ENCODE measurements at places on chromosomes 12 and 14. TPM values are rescaled to one million over a fixed set of nuclear protein-coding genes. Genes with fewer than 3 reads are reported as not detected.
A peak's percentile ranks its signal among the peaks of the same experiment; 100 is the strongest.

- DNase-seq: no peak
- H3K27ac ChIP-seq: no peak overlapping the region
- H3K4me3 ChIP-seq: no peak overlapping the region
- no peaks in the 10 kb centered on the region for H3K36me3 ChIP-seq
Measured at GRCh38 chr12:77429426-77429825, 364.1 kb upstream of the E2F7 start.

TMEM179 gene
- not detected for polyA plus RNA-seq

GRCh38 chr12:62629971-62630739 lies 163.5 kb downstream of the MON2 start:
- no peak overlapping the region for H3K27ac ChIP-seq
- peaks cover 2% of the 10 kb centered on the region for H3K4me1 ChIP-seq
- no peak for DNase-seq
- peaks cover 22% of the 10 kb centered on the region for H3K27me3 ChIP-seq

DNA sequence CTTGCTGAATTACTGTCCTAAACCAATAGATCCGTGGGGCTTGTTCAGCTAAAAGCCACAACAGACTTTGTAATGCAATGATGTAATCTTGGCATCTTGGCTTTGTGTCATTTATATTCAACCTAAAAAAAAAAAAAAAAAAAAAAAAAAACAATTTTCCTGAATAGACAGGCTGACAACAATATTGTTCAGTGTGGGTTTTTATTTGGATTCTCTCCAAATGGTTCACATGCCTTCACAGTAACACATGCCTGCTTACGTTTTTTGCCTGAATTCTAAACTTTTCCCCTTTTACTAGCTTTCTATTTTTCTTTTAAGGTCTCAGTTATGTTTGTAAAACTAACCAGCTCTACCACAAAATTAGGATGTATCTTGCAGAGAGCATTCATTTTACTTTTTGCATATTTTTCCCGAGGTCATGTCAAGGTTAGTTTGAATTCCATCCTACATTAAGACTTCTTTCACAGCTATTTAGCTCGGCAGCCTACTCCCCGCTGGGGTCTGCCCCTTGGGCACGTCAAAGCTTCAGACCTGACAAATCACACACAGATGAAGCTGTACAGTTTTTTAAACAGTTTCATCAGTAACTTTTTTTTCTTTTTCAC lies 213.7 kb upstream of the NPAS3 start:
- no peaks in the 10 kb centered on the region for H3K36me3 ChIP-seq
- DNase-seq: no peak
- H3K27me3 ChIP-seq: no peaks in the 10 kb centered on the region
- H3K27ac ChIP-seq: no peak overlapping the region

- peak; percentile 22 for DNase-seq
- no peak overlapping the region for H3K4me3 ChIP-seq
Measured at GRCh38 chr12:2739832-2740641, 54.7 kb upstream of the FKBP4 start.

GRCh38 chr14:61542848-61543790 lies 152.2 kb upstream of the HIF1A start:
- DNase-seq: no peak
- H3K4me3 ChIP-seq: no peak overlapping the region
- no peaks in the 10 kb centered on the region for H3K27me3 ChIP-seq
- peak overlapping the region; percentile 77 for H3K27ac ChIP-seq
- peaks cover under 1% of the 10 kb centered on the region for H3K4me1 ChIP-seq

ACYP1 gene
- 26.2 TPM for polyA plus RNA-seq

- peak overlapping the region; percentile 66 for H3K27ac ChIP-seq
Measured at GRCh38 chr14:68306265-68306933, 486.5 kb downstream of the ZFP36L1 start.

SLC8A3 gene
- polyA plus RNA-seq: not detected

DNA sequence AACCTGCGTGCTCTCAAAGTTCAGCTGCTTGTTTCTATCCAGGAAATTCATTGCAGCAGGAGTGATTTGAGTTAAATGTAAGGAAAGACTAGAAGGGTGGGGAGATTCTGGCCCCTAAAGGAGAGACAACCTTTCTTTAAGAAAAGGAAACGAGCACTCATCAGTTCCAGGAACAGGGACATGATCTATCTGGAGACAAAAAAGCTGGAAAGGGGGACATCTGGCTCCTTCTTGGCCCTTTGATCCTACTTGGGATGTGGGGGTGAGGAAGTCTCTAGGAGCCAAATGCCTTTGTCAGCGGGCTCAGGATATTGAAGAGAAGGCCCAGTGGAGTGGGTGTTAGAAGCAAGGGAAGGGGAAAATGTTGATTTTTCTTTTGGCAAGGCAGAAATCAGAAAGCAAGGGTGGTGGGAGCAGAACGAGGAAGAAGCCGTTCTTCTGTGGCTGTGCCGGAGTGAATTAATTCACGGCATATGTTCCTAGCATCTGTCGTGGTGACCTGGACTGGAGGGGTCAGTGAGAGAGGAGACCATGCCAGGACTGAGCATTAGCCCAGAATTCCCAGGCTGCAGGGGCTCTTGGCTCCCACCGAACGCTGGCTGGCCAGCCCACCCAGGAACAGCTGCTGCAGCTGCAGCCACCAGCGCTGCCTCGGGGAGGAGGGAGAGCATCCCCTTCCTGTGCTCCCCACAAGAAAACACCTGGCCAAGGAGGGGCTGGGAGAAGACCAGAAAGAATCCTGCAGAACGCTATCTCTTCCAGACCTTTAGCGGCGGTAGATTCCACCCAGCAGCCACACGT lies 62.8 kb upstream of the GPATCH2L start:
- DNase-seq: no peak
- H3K27me3 ChIP-seq: no peaks in the 10 kb centered on the region
- H3K4me3 ChIP-seq: no peak overlapping the region

DNA sequence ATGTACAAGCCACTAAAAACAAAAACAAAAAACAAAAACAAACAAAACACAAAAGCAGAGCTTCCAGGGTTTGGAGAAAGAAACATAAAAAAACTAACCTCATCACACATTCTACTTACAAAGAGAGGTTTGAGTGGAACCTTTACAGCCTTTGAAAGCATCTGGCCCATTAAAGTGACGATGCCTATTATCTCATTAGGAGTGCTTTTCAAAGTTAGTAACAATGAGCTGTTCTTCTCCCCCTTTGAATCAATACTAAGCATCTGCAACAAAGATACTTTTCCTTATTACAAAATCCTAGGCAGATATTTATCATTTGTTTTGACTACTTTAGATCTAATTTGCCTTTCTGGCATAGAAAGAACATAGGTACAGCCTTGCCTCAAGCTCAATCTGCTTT lies 217.3 kb downstream of the PPM1H start:
- no peak overlapping the region for H3K27ac ChIP-seq
- H3K27me3 ChIP-seq: no peaks in the 10 kb centered on the region
- no peak overlapping the region for H3K4me3 ChIP-seq
- no peak for DNase-seq
- H3K4me1 ChIP-seq: no peaks in the 10 kb centered on the region

GRCh38 chr14:93173943-93174395 lies 10.7 kb downstream of the MOAP1 start:
- H3K27ac ChIP-seq: no peak overlapping the region
- no peaks in the 10 kb centered on the region for H3K4me1 ChIP-seq

- peak; percentile 97 for DNase-seq
- peaks cover 4% of the 10 kb centered on the region for H3K36me3 ChIP-seq
- H3K4me3 ChIP-seq: no peak overlapping the region
- peak overlapping the region; percentile 76 for H3K27ac ChIP-seq
Measured at GRCh38 chr12:114668151-114668885, 15.7 kb downstream of the TBX3 start.

SMARCC2 gene
- polyA plus RNA-seq: 67.5 TPM

Measured in small intestine (tissue), 16 donors.